ENCODE measurements at places on chromosomes 1 and 21.

DNA sequence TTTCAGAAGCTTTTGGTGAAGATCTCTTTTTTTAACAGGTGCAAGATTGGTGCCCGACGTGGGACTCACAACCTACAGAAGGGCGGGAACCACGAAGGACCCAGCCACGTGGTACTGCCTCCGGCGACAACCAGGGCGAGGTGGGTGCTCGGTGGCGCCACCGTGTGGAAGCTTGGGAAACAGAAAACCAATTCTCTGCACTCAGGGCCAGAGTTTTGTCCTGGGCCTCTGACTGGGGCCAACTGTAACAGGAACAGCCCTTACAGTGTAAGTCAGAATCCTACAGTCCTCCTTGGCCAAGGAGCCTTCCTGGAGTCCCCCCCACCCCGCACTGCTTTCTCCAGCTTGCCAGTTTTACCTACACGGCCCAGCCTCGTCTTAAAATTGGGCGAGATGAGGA is 11.6 kb upstream of the S100A7A start:
- no peak for DNase-seq

DNA sequence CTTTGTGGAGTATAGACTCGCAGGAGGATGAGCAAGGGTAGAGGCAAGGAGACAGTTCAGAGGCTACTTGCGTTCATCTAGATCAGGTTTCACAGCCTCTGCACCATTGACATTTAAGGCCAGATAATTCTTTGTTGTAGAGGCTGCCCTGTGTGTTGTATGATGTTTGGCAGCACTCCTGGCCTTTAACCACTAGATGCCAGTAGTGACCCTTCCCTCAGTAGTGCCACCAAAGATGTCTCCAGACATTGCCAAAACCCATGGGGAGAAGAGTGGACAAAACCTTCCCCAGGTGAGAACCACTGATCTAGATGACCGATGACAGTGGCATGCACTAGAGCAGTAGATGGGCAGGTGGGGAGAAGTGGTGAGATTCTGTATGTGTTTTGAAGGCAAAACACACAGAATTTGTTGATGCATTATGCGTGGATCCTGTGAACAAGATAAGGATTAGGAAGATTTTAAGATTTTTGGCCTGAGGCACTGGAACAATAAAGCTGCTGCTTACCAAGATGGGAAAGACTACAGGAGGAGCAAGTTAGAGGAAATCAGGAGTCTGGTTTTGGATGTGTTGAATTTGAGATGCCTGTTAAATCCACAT is 9.9 kb upstream of the COG2 start:
- peak; percentile 47 for DNase-seq

DNA sequence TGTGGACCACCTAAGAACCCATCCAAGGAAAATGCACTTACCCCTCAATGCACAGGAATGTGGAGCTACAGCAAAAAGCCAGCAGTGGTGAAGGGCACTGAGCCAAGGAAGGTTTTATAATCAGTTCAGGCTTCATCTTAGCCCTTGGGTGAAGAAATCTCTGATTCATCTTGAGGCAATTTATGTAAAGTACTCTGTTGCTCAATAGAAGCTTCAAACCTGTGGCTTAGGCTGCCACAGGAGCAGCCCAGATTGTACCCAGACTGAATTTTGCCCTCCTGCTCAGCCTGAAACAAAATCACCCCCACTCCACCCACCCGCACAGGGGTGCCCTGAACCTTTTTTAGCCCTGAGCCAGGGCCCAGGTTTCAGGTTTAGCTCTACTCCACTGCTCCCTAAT is at the start of gene S100A12:
S100A12 (minus strand) TSS at position 111 of the 400 bp plus-strand sequence. CDS start 1,029 bp downstream, outside the sequence.
- peak; percentile 98 for DNase-seq

- DNase-seq = peak; percentile 90
Measured at GRCh38 chr1:23132033-23132432, 36.6 kb downstream of the LUZP1 start.

GRCh38 chr1:27163093-27163492 is 8.2 kb upstream of the SLC9A1 start:
- peak; percentile 65 for DNase-seq

DNA sequence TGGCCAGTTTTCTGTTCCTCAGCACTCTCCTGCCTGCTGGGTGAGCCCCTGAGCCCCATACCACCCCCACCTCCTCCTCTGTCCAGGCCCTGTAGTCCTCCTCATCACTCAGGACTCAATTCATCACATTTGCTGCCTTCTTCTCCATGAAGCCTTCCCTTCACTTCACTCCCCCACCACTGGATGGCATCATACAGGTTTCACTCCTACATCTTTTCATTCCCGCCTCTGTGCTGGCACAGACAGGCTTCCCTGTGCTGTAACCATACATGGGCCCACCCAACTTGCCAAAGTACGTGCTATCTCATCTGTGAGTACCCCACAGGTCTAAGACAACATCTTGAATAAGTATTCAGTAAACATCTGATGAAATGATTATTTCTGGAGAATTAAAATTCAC is 56.9 kb downstream of the SLC45A1 start:
- DNase-seq = peak; percentile 55

DNA sequence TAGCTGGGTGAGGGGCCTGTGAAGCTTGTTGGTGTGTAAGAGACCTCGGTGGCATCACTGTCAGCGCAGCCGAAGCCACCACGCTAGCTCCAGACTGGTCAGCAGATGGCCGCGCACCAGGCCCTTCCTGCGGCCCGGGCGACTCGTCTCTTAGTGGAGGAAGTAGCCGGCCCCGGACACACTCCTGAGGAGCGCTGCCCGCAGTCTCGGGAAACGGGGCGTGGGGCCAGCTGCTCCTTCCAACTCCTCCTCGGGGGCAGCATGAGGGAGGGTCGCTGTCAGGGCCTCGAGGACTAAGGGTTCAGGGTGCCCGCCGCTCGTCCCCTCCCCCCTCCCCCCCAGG is 20.4 kb downstream of the H3-3A start:
- no peak for DNase-seq

- DNase-seq = no peak
Measured at GRCh38 chr1:228366062-228366865, 40.4 kb downstream of the TRIM11 start.

GRCh38 chr1:4754816-4755215 is 100.4 kb downstream of the AJAP1 start:
- no peak for DNase-seq

- DNase-seq = no peak
Measured at GRCh38 chr1:244056577-244056976, 5.5 kb downstream of the ZBTB18 start.

GRCh38 chr1:88371436-88372023 is 312.5 kb upstream of the PKN2 start:
- peak; percentile 1 for DNase-seq

GRCh38 chr1:51750218-51750617 is 128.3 kb downstream of the NRDC start:
- DNase-seq = peak; percentile 38

- no peak for DNase-seq
Measured at GRCh38 chr1:160366731-160367515, at the start of gene NHLH1. Gene NHLH1 (plus strand): TSS chr1:160367071. CDS start chr1:160370732, 3,661 bp downstream.

DNA sequence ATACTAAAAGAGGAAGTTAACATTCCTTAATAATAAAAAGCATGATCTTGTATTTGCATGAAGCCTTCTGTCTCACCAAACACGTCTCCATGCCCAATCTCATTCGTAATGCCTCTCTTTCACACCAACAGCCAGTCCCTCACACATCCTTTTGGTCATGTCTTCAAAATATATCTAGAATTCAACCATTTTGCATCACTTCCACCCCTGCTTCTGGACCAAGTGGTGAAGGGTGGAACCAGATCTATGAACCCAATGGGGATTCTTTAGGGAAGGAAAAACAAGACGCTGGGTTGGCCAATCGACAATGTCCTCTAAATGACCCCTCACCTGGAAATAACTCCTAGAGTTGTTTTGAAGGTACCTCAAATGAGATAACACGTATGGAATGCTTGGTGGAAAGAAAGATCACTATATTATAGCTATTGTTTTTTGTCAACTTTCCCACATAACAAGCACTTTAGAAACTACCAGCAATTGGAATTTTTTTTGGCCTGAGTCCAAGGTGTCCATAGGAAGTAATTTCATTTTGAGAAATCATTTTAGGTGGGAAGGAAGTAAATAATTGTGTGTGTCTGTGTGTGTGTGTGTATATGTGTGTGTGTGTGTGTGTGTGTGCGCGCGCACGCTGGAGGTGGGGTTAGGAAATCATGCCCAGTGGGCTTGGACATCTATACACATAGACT is at the start of gene KCNA10:
KCNA10 (minus strand) TSS at position 51 of the 686 bp plus-strand sequence. CDS start 388 bp downstream, outside the sequence.
- no peak for DNase-seq

DNA sequence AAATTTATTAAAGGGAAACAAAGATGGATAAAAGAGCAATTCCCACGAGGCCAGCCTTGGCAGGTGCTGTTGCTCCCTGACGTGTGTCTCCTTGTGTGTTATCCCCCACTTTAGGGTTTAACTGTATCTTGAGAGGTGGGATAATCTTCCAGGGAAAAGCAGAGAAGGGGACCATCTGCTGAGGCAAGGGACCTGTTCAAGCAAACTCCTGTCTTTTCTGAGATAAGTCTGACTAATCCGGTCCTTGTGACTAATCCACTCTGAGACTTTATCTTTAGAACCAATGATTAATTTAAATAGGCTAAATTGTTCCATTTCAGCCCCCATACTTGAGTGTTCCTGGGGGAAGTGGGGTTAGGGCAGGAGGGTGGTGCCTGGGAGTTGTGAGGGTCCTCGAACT is 163.6 kb downstream of the CAMTA1 start:
- peak; percentile 54 for DNase-seq

GRCh38 chr1:60394436-60394835 is 320.9 kb upstream of the C1orf87 start:
- no peak for DNase-seq

- peak; percentile 93 for DNase-seq
Measured at GRCh38 chr21:34771512-34772028, 102.8 kb downstream of the CLIC6 start.

DNA sequence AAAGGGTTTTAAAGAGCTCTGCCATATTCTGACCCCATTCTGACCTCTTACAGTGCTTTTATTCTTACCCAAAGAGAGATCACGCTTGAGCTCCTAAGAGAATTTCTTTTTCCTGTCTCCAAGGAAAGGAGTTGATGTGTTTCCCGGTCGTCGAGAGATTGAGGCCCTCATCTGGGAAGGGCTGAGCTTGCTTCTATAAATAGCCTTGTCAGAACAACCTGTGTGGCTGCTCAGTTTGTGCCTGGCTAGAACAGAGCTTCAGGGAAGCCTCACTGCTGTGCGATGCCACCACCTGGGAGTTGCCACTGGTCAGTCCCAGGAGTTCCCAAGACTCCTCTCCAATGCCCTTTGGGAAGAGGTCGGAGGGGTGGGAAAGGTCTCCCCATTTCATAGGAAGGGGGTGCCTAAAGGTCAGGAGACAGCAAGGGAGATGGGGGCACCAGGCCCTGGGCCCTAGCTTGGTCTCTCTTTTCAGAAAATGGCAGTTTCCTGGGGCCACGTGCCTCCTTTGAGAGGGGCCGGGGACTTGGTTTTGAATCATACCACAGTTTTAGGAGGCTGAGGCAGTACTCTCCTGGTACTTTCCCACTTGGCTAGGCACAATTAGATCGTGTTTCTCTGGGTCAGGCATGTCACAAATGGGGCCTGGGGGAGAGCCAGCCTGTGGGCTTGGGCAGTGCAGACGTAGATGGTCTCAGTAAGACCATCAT is 52.1 kb downstream of the EIF2D start:
- no peak for DNase-seq

Data from bronchial epithelial cell (primary cell).